Activated CD8-positive, alpha-beta T cell treated with anti-CD3 and anti-CD28 coated beads, Interleukin-2, amount 10 ng/mL, durations not matched to agents 7 days and 5 days (primary cell): ENCODE measurements at places on chromosomes 2 and 18. TPM values are rescaled to one million over a fixed set of nuclear protein-coding genes. Genes with fewer than 3 reads are reported as not detected.

GRCh38 chr18:66048406-66048805 is 297.6 kb downstream of the CDH7 start:
- DNase-seq, result no peak

DNA sequence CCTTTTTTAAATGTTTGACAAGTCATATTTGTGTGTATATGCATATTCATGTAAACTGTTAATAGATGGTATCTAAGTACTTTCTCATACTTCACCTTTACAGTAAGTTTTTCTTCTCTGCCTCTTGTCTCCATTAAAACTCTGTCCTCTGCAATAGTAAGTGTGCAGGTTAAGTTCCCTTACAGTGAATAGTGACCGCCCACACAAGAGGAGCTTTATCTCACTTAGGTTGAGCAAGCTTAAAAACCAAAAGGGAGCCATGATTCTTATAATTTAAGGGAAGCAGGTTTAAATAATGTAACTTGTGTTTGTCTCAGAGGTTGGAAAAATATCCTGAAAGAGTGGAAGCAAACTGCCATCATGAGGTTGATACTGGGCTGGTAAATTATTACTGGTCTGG is 61.3 kb downstream of the MRPS9 start:
- no peak for DNase-seq

DNA sequence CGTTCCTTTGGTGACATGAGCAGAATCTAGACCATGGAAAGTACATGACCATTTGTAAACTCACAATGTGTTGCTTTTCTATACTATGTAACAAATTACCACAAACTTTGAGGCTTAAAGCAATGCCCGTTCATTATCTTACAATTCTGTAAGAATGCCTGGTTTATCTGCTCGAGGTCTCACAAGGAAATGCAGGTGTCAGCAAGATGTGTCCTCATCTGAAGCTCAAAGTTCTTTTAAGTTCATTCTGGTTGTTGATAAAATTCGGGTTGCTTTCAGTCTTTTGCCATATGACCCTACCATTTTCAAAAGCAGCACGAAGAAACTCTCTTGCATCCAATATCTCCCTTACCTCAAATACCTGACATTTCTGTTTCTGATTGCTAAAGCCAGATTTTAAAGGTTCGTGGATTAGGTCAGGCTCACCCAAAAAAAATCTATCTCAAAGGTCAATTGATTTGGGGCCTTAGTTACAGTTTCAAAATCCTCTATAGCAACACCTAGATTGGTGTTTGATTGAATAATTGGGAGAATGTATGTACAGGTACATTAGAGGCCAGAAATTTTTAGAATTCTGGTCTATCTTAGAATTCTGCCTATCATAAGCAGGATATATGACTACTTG is 125.9 kb downstream of the TMEM131 start:
- no peak for DNase-seq

GRCh38 chr2:96537066-96537733 is 648 bp downstream of the ARID5A start:
- peak; percentile 96 for DNase-seq

Gene BMPR2
- total RNA-seq, result 7.0 TPM
